Cortex of kidney (tissue), 1 donor: ENCODE measurements at places on chromosomes 6 and 20.

DNA sequence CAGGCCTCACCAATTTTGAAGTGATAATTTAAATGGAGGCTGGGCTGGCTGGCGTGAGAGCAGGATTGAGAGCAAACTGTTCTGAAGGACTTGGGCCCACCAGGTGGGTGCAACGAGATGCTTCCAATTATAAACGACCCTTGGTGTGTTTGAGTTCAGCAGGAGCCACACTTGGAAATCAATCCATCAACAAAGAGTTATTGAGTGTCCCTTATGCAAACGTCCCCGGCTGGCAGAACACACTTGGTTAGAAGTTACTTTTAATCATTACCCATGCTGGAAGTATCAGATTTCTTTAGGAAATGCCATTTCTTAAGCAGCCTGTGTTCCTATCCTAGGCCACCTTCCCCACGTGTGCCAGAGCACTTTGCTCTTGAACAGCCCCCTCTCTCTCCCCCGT, 37.8 kb upstream of the ZNF831 start:
- DNase-seq = no peak

- no peak for DNase-seq
Observed at GRCh38 chr6:29502181-29502580, 14.4 kb upstream of the MAS1L start.

- no peak for DNase-seq
Observed at GRCh38 chr6:43211955-43212354, 17.3 kb downstream of the DNPH1 start.

DNA sequence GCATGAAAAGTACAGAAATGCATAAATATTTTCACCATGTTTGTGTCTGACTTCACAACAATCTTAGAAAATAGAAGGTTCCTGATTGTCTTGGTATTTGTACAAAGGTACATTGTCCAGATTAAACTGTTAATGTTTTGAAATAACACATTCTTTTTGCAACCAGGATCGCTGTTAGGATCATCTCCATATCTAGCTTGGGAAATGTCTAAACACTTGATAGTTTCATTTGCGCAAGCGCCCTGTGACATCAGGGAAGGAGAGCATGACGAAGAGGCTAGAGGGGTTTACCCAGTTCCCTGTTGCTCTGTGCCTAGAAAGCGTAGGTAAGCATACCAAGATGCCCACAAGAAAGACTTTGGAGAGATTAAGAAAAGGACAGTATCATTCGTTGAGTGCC, 19.4 kb downstream of the ALDH8A1 start:
- DNase-seq = no peak

GRCh38 chr6:149833651-149834050, 30.5 kb downstream of the LRP11 start:
- DNase-seq = no peak

GRCh38 chr6:79707621-79708020, 76.5 kb downstream of the SH3BGRL2 start:
- DNase-seq = no peak

- no peak for DNase-seq
Observed at GRCh38 chr6:170102038-170102437, 188.8 kb downstream of the DLL1 start.

GRCh38 chr6:148793721-148794120, 46.9 kb downstream of the UST start:
- no peak for DNase-seq

- no peak for DNase-seq
Observed at GRCh38 chr20:215796-216195, 11.3 kb upstream of the DEFB129 start.

DNA sequence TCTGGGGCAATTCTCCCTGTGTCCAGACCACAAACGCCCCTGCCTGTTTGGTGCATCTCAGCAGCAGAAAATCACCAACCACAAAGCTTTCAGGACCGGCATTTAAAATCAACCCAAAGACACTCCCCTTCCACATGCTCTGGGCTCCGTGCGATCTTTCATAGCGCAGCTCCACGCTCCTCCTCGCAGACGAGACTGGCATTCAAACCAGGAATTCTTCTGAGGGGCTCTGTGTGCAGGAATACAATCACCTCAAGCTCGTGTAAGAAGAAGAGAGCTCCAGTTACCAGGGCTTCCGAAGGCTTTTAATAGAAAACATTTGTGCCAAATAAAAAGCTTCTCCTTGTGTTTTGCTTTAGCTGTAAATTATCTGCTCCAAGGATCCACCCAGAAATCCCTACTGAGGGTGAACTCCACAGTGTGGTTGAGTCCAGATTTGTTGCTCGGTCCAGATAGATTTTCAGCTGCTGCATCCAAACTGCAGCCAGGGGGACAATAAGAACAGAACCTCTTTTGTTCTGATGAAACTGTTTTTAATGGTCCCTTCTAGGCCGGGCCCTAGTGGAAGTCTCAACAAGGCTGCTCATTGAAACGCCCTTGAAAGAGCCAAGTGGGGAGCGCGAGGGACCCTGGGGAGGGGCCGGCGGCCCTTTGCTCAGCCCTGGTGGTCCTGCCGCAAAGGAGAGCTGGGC, 16.4 kb upstream of the BMP7 start:
- no peak for DNase-seq

DNA sequence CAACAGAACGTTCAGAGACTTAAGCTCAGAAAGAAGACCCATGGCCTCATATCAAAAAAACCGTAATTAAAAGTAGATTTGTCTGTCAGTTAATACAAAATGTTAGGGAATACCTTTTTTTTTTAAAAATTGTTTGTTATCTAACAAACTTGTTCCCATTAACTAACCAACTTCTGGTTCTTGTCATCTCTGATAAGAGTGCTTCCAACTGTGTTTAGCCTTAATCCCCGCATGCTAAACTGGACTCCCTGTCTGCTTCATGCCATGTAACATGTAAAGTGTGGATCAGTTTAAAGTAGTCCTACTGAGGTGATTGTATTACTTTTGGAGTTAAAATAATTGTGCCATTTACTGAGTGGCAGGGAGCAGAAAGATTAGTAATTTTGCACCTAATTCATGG, 6.3 kb downstream of the JARID2 start:
- DNase-seq = no peak

DNA sequence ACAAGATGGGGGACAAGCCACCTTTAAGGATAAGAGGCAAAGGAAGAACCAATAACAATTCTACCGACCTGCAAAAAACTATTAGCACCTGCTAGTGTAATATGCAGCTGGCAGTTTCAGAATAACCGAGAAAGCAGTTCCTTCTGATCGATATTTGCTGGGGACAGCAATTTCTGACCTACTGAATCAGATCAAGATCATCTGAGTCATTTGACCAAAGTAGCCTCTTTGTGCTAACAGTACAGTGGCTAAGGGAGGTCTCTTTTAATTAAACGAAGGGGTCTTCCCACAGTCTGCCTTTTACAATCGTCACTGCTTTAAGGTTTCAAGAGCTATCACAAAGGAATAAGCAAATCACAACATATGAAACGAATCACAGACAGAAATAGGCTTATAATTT, 318.9 kb downstream of the BTBD9 start:
- no peak for DNase-seq

DNA sequence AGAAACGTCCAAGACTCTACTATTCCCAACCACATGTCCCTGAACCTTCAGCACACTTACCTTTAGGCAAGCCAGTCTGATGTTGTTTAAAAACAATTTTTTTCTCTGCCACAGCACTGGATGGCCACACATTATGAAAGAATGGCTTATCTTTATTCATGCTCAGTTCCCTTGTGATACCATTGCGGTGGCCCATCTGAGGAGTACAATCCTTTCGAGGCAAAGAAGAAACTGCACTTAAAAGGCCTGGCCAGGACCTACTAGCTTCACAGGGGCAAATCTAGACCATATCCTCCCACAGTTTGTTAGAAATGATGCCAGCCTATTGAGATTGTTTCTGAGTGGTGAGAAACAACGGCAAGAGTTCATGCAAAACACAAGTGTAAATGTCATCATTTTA, 88.4 kb upstream of the PLEKHG1 start:
- no peak for DNase-seq

DNA sequence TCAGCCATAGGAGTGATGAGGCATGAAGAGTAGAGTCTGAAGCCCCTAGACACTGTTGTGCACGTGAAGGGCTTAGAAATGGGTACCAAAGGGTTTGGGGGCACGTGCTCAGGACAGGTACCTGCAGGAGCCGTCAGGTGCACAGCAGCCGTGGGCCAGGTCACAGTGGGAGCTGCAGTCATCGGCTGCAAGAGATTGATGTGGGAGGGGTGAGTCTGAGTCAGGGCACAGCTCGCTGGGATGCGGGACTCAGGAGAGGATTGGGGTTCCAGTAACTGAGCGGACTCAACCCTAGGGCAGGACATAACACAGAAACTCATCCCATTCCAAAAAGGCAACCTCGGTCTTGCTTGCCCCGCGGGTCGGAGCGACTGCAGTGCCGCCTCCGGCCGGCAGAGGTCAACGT, 1.1 kb downstream of the DLK2 start:
- DNase-seq = no peak

DNA sequence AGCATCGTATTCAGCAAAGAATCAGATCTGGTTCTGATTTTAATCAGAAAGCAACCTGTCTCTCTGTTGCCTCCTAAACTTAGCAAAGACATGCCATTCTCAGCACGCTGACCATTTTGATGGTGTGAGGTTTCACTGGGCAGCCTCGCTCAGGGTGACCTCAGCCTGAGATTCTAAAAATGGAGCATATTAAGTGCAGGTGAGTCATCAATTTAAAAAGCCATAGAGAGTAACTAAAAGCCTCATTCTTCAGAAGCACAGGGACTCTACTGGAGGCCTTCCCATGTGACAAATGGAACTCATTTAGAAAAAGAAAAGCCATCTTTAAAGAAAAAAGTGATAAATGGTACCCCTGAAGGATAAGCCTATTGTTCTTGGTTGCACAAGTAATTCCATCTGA, 91.3 kb downstream of the FILIP1 start:
- no peak for DNase-seq

- DNase-seq = no peak
Observed at GRCh38 chr6:130885392-130886192, 58.4 kb downstream of the SMLR1 start.

- DNase-seq = no peak
Observed at GRCh38 chr6:75299801-75300530, 15.4 kb upstream of the TMEM30A start.

GRCh38 chr6:118678866-118679265, 27.5 kb upstream of the CEP85L start:
- DNase-seq = no peak

GRCh38 chr20:47484303-47484702, 17.4 kb upstream of the NCOA3 start:
- no peak for DNase-seq

- DNase-seq = no peak
Observed at GRCh38 chr6:82084324-82084920, 163.1 kb downstream of the IBTK start.

DNA sequence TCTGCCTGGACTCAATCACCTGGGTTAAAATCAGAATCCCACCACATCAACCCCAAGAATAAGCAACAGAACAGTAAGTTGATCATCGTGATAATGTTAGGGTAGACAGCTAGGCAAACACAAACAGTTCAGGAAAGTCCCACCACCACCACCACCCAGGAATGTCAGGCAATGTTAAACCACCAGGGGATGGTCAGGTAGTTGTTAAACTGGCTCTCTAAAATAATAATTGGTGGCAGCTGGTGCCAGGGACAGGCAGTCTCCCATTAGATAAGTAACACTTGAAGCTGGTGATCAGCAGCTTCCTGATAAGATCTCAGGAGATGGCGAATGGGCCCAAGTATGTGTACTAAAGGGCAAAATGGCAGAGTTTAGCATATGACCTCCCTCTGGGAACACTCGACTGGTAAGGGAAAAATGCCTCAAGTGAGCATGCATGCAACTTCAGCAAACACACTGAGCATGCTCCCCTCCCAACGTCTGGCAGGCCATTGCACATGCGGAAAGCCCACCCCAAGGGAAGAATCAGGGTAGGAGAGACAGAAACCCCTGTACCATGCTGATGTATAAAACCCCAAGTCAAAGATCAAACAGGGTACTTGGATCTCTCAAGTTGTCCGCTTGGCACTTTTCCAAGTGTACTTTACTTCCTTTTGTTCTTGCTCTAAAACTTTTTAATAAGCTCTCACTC, 66.6 kb downstream of the IPCEF1 start:
- no peak for DNase-seq

DNA sequence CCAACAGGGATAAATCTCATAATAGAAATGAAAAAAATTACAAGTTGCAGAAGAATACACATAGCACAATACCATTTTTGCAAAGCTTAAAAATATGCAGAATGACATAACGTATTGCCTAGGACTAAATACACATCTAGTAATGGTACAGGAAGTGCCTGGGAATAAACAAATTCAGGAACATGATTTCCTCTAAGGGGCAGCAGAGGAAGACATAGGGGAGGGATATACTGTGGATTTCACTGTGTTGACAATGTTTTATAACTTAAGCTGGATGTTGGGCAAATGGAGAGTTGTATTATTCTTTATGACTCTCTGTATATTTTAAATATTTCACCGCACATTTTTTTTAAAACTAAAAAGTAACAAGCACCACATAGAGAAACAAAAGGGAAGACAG, 5.6 kb upstream of the GLO1 start:
- DNase-seq = no peak

- peak; percentile 45 for DNase-seq
Observed at GRCh38 chr6:100880853-100881706, at the start of gene ASCC3. ASCC3 (minus strand) TSS chr6:100881329; CDS start chr6:100867997, 13,332 bp downstream.

- no peak for DNase-seq
Observed at GRCh38 chr20:62387219-62387913, 463 bp downstream of the RPS21 start.

DNA sequence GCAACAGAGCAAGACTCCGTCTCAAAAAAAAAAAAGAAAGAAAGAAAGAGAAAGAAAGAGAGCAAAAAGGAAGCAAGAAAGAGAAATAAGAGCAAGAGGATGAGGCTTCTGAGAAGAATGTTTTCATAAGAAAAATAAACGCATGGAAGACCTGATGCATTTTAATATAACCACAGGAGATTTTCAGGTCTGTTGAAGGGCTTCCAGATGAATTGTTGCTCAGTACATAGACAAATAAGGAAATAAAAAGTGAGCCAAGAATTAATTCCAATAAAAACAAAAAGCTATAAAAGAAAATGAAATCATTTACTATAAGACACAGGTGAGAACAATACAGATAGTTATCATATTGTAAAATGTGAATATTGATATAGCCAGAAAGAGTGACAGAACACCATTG, 43.5 kb downstream of the PERP start:
- DNase-seq = no peak

GRCh38 chr6:158630938-158631616, 13.5 kb downstream of the DYNLT1 start:
- DNase-seq = no peak

- DNase-seq = no peak
Observed at GRCh38 chr6:6217855-6218758, 102.4 kb downstream of the F13A1 start.

GRCh38 chr6:31397901-31398525, 5.4 kb upstream of the MICA start:
- DNase-seq = no peak

DNA sequence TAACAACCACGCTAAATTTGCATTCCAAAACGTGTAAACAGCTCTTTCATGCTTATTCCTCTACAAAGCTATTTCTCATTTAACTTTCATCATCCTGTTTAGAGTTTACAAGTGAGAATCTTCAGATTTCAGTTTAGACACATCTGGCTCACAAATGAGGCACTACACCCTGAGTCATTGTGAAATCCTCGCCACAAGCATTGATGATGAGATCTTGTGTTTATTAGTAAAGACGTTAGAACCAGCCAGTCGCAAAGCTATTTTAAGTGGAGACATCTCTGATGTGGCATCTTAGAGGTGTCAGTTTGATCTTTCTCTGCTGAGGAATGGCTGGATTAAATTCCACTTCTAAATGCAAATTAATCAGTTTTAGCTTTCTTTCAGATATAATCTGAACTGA, 8.3 kb upstream of the ISM1 start:
- DNase-seq = no peak
